ENCODE measurements at places on chromosomes 6 and 20.

DNA sequence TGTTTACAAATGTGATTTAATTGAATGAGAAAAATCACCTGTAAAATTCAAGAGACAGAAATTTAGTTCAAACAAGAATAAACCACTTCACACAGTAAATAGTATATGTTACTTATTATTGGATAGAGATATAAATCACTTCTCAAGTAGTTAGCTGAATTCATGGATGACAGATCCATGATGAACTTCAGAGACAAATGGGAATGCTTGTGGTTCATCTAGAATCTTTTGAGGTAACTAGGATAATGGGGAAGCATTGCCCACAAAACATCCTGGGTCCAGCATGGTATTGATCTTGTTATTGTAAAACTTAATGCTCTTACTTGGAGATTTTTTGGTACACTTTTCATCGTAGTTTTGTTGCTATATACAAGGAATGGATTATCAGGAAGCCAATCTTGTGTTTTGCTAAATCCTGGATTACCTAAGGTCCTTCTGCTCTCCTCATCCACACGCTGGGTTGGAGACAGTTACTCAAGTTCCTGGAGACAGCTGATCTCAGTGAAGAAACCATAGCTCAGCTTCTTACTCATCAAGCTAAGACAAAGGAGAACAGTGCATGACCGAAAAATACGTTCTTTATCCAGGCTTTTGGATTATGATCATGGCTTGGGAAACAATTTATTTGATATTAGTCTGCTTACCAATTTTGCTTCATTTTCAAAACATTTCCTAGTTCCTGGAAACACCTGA lies 142.5 kb upstream of the PREP start:
- no peak for DNase-seq

DNA sequence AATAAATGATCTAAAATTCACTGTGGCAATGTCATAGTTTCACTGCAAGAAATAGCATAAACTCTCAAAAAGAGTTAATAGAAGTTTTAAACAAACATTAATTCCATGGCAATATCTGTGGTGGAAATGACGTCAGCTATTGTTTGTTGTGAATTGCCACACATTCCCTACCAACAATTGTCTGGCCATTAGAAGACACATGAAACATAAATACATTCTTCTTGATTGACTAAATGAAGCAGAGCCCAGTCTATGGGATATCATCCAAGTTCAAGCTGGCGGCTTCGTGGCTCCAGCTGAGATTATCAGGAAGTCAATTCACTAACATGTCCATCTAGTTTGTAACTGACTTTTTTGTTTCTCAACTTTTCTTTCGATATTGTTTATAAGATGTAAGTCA lies 369.0 kb downstream of the ARHGAP18 start:
- no peak for DNase-seq

DNA sequence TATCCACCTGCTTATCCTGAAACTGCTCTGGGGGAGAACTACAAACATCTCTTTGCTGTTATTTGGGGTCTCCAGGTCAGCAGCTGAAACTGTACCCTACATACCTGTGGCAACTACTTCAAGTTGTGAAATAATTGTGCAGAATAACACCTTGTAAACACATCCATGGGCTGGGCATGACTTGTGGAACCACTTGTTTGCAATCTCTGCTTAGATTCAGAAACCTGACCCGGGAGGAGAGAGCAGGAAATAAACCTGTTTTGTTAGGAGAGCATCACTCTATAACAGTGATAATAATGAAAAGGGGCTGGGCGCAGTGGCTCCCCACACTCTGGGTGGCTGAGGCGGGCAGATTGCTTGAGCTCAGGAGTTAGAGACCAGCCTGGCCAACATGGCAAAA lies 183.1 kb downstream of the NFATC2 start:
- no peak for DNase-seq

DNA sequence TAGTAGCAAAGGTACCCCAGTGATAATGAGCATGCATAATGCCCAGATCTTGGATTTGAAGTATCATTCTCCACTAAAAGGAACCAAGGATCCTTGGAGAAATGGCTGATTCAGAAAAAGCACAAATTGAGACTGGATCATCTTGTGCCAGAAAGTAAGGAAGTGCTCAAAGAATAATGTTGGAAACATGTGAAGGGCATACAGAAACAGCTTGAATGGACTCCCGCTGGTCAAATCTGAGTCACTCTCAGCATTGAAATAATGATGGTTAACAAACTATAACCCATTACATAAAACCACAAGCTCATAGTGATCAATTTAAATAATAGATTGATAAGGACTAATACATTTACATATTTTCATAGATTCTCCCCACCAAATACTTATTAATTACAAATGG lies 3.6 kb upstream of the OSTM1 start:
- no peak for DNase-seq

DNA sequence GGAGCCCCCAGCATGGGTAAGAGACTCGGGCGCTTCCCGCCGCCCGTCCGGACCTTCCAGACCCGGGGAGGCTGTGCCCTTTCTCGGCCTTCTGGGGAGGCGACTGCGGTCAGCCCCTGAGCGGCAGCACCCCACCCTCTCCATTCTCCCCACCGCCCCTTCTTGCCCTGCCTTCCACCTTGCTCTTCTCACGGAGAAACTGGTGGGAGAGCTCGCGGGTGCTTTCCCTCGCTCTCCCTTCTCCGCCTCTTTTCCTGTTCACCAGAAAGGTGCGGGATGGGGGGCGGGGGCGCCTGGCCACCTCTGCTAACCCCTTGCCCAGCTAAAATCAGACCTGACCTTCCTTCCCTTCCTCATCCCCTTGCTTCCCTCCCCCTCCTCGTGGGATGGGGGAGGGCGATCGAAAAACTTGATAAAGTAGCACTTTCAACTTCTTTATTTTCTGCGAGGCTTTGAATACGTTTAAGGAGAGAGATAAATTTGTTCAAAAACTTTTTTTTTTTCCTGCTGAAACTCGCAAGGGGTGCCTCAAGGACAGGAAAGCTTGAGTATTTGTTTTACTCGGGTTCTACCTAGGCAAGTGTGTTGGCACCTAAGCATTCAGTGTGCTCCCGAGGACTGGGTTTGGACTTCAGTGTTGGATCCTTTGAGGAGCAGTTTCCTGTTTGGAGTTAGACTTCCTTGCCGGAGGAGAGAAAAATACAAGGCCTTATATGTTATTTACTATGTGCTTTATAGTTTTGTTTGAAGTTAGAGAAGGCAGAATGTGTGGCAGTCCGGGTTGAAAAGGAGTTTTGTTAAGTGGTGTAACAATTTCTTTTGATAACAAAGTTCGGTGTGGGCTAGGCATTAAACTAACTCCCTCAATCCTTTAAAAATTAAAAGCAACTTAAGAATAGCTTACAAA lies 897 bp downstream of the CD2AP start:
- DNase-seq: no peak
